Right atrium auricular region (tissue), 2 donors: ENCODE measurements at places on chromosomes 2 and 18.

- no peak for DNase-seq
These were observed 33.0 kb downstream of the MROH2A start for GRCh38 chr2:233811087-233811486.

- no peak for DNase-seq
These were observed 71.8 kb upstream of the DAPL1 start for GRCh38 chr2:158723181-158723838.

GRCh38 chr2:38875227-38875575, 533 bp downstream of the DHX57 start:
- no peak for DNase-seq

- DNase-seq, result no peak
These were observed 36.2 kb downstream of the XDH start for GRCh38 chr2:31378389-31378788.
